ENCODE measurements at places on chromosomes 13 and 19.

GRCh38 chr19:19276851-19277250 lies 3.8 kb upstream of the TM6SF2 start:
- no peak for DNase-seq

DNA sequence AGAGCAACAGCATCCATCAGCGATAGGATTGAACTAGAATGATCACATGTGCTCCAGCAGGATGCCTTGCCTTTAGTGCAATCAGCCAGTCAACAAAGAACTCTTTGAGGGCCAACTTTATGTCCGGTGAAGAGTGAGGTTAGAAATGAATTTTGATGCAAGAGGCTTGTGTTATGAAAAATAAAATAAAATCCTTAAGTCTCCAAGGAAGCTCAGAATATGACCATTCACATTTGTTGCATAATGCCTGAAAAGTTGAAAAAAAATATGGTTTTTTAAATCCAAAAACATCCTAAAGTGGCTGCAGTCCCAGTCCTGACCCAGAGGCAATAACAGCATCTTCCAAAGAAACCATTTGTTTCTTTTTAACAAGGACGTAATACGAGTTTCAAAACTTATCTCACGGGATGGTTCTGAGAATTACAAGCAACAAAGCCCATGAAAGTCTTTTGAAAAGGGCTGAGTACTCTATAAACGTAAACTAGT lies 61.3 kb downstream of the DCLK1 start:
- DNase-seq = no peak

DNA sequence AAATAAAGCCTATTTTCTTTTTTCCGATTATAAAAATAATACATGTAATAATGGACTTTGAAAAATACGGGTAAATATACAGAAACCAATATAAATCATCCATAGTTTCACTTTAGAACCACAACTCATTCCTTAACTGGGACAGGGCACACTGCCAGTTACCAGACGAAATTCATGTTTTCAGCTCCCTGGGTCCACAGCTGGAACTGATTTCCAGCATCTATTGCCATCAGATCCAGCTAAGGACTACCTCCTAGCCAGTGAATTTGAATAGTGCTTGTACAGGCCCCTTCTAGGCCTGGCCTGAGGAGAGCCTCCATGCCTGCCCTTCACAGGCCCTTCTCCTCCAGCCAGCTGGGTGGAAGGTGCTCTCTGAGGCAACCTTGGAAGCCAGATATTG lies 30.0 kb upstream of the ATP12A start:
- no peak for DNase-seq

DNA sequence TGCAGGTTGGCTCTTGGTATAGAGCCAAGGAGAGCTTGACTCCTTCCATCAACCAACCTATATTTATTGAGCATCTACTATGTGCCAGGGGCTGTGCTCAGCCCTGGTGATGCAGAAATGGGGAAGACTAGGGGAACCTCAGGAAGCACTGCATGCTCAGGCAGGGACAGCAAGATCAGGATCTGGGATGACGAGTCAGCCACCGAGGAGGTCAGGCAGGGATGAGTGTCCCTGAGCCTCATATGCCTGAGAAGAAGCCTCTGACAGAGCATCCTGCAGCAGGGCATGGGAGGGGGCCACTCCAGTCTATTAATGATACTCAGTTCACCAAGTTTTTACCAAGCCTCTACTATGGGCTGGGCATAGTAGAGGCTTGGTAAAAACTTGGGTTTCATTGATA lies 158.1 kb downstream of the KATNAL1 start:
- no peak for DNase-seq

- no peak for DNase-seq
Observed at GRCh38 chr13:84744203-84744602, 861.9 kb upstream of the SLITRK1 start.

- DNase-seq = no peak
Observed at GRCh38 chr13:36294096-36294495, 3.5 kb downstream of the CCDC169 start.

- DNase-seq = peak; percentile 82
Observed at GRCh38 chr13:112078879-112079531, 12.1 kb downstream of the SOX1 start.

DNA sequence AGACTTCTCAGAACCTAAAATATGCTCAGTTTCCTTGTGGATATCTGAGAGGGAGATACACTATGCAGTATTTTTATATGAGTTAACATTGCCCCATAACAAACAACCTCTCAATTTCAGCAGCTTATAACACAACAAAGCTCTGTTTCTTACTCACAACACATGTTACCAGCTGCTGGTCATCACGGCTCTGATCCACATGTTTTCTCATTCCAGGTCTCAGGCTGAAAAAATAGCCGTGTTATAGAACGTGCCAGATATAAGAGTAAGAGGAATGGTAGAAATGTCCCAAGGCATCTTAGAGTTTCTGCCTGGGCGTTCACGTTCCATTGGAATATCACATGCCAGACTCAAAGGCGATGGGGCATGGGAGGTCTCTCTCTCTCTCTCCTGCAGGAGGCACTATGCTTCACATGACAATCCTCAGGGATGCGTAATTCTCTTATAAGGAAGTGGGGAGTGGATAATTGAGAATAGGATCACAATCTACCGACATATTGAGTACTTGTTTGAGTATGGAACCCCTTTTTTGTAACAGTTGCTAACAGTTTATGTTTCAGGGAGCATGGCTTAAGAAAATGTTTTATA lies 246.6 kb downstream of the NHLRC3 start:
- no peak for DNase-seq

DNA sequence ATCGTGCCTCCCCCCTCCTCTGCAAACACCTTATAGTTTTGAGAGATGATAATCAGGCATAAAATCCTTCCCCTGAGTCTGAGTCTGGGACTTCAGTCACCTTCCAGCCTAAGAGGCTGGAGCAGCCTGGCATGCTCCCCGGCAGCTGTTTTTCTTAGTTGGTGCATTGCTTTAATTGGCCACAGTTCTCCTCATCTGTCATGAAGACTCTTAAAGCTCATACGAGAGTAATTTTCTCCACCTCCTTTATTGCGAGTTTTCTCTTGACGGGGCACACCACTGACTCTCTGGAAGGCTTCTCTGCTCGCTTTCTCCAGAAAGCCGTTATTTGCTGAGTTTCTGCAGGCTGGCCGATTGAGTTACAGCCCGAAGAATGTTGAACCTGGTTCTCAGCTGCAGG lies 310.5 kb downstream of the ATP8A2 start:
- DNase-seq = no peak

DNA sequence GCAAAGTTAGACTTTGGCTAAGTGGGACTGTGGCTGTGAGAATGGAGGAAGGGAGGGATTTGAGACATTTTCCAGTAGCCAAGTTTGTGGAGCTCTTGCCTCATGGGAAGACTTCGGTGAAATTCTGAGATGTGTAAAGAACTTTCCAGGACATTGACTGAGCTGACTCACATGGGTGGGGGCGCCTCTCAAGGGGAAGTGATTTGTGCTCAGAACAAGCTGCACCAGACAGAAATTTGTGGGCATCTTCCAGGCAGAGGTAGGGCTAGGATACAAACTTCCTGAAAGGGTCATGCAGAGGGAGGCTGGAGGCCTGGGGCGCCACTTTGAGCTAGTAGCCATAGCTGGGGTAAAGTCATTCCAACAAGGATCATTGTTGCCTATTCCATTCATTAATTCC lies 9.8 kb upstream of the SIGLEC10 start:
- DNase-seq = no peak

DNA sequence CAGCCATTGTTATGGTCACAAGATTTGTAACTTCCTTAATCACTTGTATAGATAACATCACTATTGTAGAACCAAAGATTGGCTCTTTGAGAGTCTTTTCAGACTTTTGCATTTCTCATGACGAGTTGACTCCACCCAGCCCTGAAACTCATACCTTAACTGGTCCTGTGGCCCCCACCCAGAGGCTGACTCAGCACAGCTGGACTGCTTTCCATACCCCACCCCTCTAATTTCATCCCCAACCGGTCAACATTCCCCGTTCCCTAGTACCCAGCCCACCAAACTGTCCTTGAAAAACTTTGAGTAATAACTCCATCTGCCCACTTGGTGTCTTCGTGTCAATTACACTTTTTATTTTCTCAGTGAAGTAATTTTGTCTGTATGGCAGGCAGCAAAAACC lies 32.1 kb upstream of the SLITRK1 start:
- DNase-seq = no peak

DNA sequence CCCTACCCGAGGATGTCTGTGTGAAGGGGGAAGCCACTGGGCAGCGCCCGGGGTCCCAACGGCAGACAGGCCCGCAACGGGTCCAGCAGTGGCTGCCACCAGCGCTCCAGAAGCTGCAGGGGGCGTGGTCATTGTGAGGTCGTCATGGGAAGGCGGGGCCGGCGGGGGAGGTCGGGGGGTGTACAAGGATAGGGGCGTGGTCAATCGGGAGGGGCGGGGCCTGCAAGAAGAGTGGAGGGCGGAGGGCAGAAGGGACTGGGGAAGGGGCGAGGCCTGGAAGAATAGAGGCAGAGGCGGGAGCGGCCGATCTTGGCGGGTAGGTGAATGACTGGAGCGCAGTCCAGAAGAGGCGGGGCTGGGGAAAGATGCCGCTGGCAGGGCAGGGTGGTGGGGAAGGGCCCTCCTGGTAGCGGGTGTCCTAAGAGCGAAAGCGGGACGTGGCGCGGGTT lies 4.4 kb downstream of the FUZ start:
- peak; percentile 78 for DNase-seq

DNA sequence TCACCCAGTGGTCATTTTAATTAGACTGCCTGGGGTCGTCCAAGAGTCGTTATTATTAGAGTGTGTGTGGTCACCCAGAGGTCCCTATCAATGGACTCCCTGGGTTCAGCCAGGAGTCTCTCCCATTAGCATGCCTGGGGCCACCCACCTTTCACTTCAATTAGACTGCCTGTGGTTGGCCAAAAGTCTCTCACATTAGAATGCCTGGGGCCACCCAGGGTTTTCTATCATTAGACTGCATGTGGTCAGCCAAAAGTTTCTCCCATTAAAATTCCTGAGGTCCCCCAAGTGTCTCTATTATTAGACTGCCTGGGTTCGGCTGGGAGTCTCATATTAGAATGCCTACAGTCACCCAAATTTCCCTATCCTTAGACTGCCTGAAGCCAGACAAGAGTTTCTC lies 1472.6 kb downstream of the UQCRFS1 start:
- no peak for DNase-seq

All from NCI-H2081 (cell line).